Uterus (tissue), 4 donors: ENCODE measurements at places on chromosomes 7 and 10.

DNA sequence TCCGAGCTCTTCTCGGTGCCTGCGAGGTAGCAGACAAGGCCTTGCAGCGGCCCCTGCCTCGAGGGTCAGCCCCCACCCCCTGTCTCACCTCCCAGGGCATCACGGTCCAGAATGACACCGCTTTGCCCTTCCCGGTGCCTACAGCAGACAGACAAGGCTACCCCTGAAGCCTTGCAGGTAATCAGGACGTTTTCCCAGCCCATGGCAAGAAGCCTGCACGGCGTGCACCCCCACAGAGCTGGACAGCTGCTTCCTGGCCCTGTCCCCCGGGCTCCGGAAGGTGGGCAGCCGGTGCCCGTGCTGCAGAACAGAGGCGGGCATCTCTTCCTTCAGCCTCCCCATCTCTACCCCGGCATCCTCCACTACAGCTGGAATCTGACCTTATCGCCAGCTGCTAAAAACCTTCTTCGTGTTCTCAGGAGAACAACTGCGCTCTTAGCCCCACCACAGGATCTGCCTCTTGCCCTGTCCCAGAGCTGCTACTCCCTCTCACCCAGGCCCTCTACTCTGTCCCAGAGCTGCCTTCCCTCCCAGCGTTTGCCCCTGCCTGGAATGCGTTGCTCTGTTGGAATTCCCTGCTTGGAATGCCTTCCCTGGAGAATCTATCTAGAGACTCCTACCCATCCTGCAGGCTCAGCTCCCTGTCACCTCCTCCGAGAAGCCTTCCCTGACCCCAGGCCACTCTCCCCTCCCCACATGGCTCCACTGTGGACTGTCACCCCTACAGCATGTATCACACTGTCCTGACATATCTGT lies 4.7 kb downstream of the MYL10 start:
- DNase-seq = no peak

DNA sequence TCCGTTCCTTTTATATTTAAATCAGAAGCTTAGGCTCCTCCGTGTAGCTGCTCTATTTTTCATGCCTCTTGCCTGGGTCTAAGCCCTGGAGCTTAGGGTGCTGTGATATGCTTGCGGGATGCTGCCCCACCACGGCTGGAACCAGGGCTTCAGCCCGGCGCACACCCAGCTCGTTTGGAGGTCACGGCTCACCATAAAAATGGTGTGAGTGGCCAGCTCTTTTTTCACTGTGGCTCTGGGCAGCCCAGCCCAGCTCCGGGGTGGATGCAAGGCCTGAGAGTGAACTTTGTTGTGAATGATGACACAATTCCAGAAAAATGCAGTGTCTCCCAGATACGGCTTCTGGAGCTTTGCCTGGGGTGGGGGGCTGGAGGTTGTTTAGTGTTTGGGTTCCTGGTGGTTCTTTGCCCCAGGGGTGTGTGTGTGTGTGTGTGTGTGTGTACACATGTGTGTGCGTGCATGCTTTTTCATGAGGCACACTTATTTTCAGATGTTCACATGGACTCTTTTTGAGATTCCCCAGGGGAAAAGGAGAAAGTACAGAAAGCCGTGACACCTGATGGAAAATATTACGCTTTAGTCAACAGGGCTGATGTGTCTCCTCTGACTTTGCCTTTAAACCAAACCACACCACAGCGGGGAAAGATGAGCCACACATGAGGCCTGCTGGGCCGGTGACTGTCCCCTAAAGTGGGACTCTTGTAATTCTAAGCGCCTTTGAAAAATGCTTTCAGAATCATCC lies 46.2 kb downstream of the GRK5 start:
- DNase-seq = peak; percentile 83

DNA sequence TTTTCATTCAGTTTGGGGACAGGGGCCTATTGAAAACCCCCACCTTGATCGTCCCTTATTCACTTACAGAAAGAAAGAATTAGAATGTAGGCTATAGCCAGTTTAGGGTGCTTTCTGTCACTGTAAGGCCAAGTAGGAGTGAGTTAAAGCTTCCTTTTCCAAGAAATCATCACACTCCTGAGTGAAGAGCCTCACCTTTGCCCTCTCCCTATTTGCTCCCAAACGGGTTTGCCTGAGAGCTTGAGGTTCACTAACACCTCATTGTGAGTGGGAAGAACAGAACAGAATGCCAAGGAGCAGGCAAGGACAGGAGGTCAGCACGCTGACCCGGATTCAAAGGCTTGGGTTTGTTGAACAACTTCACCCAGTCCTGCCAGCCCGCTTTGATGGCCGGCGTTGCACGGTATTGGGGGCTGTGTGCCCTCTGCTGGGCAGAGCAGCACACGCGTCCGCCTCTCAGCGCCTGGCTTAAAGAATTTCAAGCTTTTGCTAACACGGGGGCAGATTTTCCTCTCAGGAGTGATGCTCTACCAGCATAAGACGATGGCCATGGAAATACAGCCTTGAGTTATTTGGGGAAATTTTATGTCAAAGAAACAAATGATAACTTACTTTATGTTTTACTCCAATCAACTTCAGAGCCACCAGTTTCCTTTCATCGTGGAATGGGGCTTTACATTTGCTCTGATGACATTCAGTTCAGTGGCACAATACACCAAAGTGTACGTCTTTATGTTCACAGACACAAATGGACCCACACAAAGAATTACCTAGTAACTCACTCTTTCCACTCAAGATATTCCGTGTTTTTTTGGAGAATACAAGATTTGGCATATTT lies 470.0 kb downstream of the SUGCT start:
- no peak for DNase-seq

DNA sequence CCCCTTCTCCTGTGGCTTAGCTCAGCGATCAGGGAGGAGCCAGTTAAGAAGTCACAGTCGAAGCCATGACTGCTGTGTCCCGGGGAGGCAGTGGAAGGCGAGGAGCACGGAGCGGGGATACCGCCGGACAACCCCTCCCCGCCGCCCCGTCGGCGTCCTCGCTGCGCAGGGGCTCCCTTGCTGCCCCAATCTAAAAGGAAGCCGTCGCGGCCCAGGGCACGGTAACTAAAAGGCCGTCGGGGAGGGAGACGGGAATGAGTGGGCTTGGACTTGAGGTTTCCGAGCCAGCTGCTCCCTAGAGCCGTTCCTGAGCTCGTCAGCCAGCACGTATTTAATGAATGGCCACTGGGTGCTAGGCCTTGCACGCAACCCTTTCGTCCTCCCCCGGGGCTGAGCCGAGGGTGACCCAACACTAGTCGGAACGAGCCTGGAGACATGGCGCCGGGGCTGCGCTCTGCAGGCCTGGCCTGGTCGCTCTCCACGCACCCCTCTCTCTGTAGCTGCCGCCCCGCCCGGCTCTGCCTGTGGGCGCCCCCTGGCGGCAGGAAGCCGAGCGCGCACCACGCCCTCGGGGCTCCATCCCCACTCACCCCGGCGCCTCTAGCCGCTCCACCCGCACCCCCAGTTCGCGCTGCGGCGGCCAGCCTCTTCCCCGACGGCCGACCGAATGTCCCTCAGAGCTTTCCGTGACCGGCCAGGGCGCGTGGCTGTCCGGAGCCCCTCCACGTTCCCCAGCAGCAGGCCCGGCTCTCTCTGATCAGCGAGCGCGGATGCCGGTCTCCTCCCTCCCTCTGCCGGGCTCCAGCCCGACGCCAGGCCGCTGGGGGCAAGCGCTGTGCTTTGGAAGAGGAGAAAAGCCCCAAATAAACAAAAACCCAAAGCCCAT lies 29.3 kb upstream of the KCNK18 start:
- DNase-seq = no peak

DNA sequence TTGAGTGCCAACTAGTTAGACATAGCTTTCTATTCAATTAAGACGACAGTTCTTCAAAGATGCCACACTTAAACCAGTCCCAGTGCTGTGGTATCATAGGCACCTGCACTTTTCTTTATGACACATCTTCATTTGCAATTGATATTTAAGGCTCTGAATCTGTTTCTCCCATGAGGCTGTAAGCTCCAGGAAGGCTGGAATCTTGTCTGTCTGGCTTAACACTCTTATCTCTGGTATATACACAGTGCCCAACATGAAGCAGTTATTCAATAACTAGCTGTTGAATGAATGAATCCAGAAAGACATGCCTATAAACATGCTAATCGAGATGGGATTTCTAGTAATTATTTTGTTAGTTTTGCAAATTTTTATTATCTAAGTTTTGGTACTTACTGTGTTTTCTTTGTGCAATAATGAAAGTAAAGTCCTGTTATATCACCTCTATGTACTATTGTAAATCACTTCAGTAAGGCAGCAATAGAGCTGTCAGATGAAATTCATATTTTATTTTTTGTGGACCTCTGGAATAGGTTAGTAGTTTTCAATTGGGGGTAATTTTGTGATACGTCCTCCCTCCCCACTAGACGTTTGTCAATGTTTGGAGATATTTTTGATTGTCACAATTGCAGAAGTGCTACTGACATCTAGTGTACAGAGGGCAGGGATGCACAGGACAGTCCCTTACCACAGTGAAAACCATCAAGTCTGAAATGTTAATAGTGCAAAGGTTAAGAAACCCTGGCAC lies 51.3 kb upstream of the STEAP4 start:
- DNase-seq = no peak

- DNase-seq = no peak
Measured at GRCh38 chr10:72200883-72201282, 14.9 kb upstream of the ANAPC16 start.

DNA sequence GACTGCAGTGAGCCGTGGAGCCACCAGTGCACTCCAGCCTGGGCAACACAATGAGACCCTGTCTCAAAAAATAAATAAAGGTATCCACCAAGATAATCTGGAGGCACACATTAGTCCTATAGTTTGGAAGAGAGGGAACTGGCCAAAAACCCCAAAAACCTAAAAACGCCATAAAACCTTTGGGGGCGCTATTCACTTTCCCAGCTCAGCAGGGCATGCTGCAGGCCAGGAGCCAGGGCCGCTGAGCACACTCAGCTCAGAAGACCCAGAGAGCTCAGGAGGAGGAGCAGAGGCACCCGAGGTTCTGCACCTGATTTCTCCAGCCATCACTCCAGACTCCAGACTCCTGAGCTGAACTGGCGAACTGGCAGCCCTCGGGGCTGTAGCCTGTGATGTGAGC lies 167.2 kb upstream of the IMMP2L start:
- DNase-seq = no peak
